Sigmoid colon (tissue), 7 donors: ENCODE measurements at places on chromosomes 3 and 15. TPM values are rescaled to one million over a fixed set of nuclear protein-coding genes. Genes with fewer than 3 reads are reported as not detected.
A peak's percentile ranks its signal among the peaks of the same experiment; 100 is the strongest.

GOLGA8S gene
- not detected for polyA plus RNA-seq

TIGIT gene
- 7.9 TPM for polyA plus RNA-seq

STAC gene
- polyA plus RNA-seq: not detected

CHRM5 gene
- not detected for polyA plus RNA-seq

ALDH1L1 gene
- 8.5 TPM for polyA plus RNA-seq

CKMT1B gene
- 128 TPM for polyA plus RNA-seq

SNURF gene
- 4.4 TPM for polyA plus RNA-seq

FBXW12 gene
- not detected for polyA plus RNA-seq

PLSCR5 gene
- polyA plus RNA-seq: not detected

TM4SF18 gene
- polyA plus RNA-seq: 0.46 TPM

GADL1 gene
- polyA plus RNA-seq: not detected

- H3K27ac ChIP-seq: no peak overlapping the region
- H3K27me3 ChIP-seq: no peaks in the 10 kb centered on the region
- no peaks in the 10 kb centered on the region for H3K4me1 ChIP-seq
- H3K4me3 ChIP-seq: no peak overlapping the region
These were observed 113.9 kb upstream of the MANF start for GRCh38 chr3:51271172-51271571.

DNA sequence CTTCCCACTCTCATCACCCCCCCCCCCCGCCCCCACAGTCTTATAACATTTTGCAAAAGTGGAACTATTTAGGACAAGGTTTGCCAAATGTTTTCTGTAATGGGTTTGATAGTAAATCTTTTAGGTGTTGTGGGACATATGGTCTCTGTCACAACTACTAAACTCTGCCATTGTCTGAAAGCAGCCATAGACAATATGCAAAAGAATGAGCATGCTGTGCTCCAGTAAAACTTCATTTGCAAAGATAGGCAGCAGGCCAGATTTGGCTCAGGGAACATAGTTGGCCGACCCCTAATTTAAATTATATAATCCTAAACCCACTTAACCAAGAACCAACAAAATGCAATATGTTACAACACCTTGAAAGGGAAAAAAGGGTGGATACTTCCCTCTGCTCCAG lies 46.4 kb downstream of the TIPARP start:
- H3K27me3 ChIP-seq: no peaks in the 10 kb centered on the region
- H3K27ac ChIP-seq: no peak overlapping the region
- no peaks in the 10 kb centered on the region for H3K36me3 ChIP-seq
- H3K4me3 ChIP-seq: no peak overlapping the region

DNA sequence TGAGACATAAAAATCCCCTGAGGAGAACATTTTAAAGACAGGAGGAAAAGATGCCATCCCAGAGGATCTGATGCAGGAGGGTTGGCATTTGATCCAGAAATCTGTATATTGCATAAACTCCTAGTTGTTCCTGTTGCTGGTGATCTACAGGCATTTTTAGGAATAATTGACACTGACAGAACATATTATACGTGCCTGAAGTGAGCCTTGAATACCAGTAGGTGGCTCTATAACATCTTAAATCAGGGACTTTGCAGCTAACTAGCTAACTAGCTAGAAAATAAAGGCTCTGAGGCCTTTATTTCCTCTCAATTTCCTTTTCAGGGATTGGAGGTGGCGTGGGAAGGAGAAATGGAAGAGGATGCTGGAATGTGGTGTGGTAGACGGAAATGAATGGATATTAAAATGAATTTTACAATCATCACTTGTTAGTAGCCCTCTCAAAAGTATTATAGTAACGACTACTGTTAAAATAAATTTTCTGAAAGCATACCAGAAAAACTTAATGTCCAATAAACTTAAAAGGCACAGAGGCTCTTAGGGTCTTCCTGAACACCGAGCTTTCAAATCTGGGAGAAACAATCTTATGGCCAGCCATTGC lies 73.8 kb upstream of the ZBED2 start:
- H3K36me3 ChIP-seq: no peaks in the 10 kb centered on the region
- H3K4me3 ChIP-seq: no peak overlapping the region
- DNase-seq: no peak

GRCh38 chr3:127337911-127338531 lies 50.2 kb upstream of the PRR20G start:
- DNase-seq: no peak
- no peak overlapping the region for H3K27ac ChIP-seq
- H3K27me3 ChIP-seq: peaks cover 72% of the 10 kb centered on the region
- no peak overlapping the region for H3K4me3 ChIP-seq

- H3K36me3 ChIP-seq: no peaks in the 10 kb centered on the region
- H3K27ac ChIP-seq: peak overlapping the region; percentile 18
- H3K4me1 ChIP-seq: no peaks in the 10 kb centered on the region
- no peaks in the 10 kb centered on the region for H3K27me3 ChIP-seq
- no peak overlapping the region for H3K4me3 ChIP-seq
- no peak for DNase-seq
These were observed 19.1 kb downstream of the KLHL6 start for GRCh38 chr3:183536238-183536880.

DNA sequence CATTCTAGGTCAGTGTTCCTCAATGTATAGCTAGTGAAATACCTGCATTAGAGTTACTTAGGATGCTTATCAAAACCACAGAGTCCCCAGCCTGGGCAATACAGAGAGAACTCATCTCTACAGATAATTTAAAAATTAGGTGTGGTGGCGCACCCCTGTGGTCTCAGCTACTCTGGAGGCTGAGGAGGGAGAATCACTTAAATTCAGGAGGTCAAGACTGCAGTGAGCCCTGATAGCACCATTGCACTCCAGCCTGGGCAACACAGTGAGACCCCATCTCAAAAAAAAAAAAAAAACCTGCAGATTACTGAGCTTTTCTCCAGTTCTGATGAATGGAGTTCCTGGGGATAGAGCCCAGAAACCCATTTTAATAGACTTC lies 10.1 kb upstream of the MINDY2 start:
- DNase-seq: no peak
- no peak overlapping the region for H3K27ac ChIP-seq
- no peaks in the 10 kb centered on the region for H3K36me3 ChIP-seq
- H3K4me1 ChIP-seq: no peaks in the 10 kb centered on the region

DNA sequence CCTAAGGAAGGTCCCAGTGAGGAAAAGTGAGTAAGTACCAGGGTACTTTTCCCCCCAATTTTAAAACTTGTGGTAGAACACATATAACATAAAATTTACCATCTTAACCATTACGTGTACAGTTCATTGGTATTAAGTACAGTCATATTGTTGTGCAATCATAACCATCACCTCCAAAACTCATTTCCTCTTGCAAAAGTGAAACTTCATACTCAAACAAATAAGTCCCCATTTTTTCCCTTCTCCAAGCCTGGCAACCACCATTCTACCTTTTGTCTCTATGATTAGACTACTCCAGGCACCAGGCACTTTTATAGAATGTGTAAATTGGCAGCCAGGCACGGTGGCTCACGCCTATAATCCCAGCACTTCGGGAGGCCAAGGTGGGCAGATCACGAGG lies 12.2 kb downstream of the PRC1 start:
- H3K4me1 ChIP-seq: no peaks in the 10 kb centered on the region
- no peak for DNase-seq
- no peak overlapping the region for H3K4me3 ChIP-seq
- H3K27ac ChIP-seq: no peak overlapping the region
- no peaks in the 10 kb centered on the region for H3K36me3 ChIP-seq
- no peaks in the 10 kb centered on the region for H3K27me3 ChIP-seq

- DNase-seq: no peak
- H3K27ac ChIP-seq: peak overlapping the region; percentile 36
- peaks cover 21% of the 10 kb centered on the region for H3K4me1 ChIP-seq
- no peaks in the 10 kb centered on the region for H3K36me3 ChIP-seq
These were observed 12.0 kb downstream of the PPM1L start for GRCh38 chr3:160768031-160768430.

- H3K27ac ChIP-seq: no peak overlapping the region
- H3K4me3 ChIP-seq: no peak overlapping the region
- H3K36me3 ChIP-seq: no peaks in the 10 kb centered on the region
- no peaks in the 10 kb centered on the region for H3K27me3 ChIP-seq
- H3K4me1 ChIP-seq: peaks cover 12% of the 10 kb centered on the region
- DNase-seq: no peak
These were observed 1.1 kb downstream of the PLSCR2 start for GRCh38 chr3:146468234-146468633.

- no peak overlapping the region for H3K4me3 ChIP-seq
- H3K36me3 ChIP-seq: no peaks in the 10 kb centered on the region
- H3K27ac ChIP-seq: no peak overlapping the region
- DNase-seq: no peak
- H3K27me3 ChIP-seq: no peaks in the 10 kb centered on the region
- H3K4me1 ChIP-seq: no peaks in the 10 kb centered on the region
These were observed 314.4 kb downstream of the SHQ1 start for GRCh38 chr3:72533591-72534473.

DNA sequence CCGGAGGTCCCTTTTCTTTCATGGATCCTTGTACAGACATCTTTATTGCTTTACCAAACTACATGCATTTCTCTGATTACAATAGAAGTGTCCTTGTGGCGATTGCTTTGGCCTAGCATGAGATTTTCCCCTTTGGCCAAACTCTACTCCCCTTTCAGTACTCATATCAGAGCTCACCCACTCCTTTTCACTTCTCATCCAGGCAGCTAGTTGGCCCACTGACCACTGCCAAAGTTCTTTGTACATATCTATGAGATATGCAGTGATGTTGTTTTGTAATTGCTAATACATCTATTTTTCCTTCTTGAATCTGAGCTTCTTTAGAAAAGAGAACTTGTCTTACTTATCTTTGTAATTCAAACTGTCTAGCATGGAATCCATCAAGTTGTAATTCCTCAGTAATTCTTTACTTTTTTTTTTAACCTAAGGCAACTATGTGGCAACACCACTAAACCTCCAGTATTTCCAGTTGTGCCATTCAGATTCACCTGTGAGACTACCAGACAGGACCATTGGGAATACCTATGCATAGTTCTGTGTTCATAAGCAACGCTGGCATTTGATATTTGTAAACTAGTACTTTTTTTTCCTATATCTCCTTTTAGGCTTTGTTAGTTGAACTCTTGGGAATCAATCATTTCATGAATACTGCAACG lies 39.2 kb downstream of the AADACL2 start:
- H3K4me3 ChIP-seq: no peak overlapping the region
- H3K27ac ChIP-seq: no peak overlapping the region
- no peaks in the 10 kb centered on the region for H3K36me3 ChIP-seq
- no peaks in the 10 kb centered on the region for H3K27me3 ChIP-seq
- H3K4me1 ChIP-seq: peaks cover 12% of the 10 kb centered on the region
- no peak for DNase-seq

DNA sequence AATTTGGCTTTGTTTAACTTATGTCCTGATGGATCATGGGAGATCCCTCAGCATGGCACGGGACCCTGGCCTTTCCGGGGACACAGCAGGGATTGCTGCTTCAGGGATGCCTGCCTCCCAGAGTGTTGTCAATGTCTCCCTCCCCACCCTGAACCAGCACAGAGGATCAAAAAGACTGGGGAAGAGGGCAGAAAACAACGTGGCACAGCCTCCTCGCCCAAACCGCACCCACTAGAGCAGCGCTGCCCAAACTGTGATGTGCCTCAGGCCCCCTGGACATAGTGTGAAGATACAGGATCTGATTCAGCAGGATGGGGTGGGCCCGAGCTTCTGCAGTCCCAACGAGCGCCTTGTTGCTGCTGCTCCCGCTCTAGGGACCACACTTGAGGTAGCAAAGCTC lies 34.5 kb downstream of the SLC6A20 start:
- no peaks in the 10 kb centered on the region for H3K27me3 ChIP-seq
- no peak overlapping the region for H3K4me3 ChIP-seq
- H3K4me1 ChIP-seq: no peaks in the 10 kb centered on the region
- no peak for DNase-seq

DNA sequence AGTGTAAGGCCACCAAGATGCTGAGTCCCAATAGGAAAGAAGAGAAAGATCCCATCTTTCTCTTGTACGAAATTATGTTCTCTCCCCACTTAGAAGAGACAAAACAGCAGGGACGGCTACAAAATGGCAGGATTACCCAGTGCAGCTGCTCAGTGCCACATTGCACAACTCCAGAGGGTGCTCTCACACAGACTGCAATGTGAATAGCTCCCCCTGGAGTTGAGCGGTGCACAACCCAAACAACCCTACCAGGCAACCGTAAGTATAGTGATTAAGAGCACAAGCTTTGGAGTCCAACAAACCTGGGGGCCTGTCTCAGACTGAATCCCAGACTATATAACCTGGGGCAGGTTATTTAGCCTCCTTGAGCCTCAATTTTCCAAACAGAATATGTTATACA lies 3.1 kb upstream of the BHLHE40 start:
- DNase-seq: no peak
- H3K27ac ChIP-seq: peak overlapping the region; percentile 98
- no peak overlapping the region for H3K4me3 ChIP-seq
- H3K4me1 ChIP-seq: peaks cover 17% of the 10 kb centered on the region

- no peak for DNase-seq
- no peaks in the 10 kb centered on the region for H3K36me3 ChIP-seq
- no peak overlapping the region for H3K4me3 ChIP-seq
- no peaks in the 10 kb centered on the region for H3K27me3 ChIP-seq
- no peaks in the 10 kb centered on the region for H3K4me1 ChIP-seq
- H3K27ac ChIP-seq: no peak overlapping the region
These were observed 37.1 kb upstream of the ARNT2 start for GRCh38 chr15:80367094-80367493.

DNA sequence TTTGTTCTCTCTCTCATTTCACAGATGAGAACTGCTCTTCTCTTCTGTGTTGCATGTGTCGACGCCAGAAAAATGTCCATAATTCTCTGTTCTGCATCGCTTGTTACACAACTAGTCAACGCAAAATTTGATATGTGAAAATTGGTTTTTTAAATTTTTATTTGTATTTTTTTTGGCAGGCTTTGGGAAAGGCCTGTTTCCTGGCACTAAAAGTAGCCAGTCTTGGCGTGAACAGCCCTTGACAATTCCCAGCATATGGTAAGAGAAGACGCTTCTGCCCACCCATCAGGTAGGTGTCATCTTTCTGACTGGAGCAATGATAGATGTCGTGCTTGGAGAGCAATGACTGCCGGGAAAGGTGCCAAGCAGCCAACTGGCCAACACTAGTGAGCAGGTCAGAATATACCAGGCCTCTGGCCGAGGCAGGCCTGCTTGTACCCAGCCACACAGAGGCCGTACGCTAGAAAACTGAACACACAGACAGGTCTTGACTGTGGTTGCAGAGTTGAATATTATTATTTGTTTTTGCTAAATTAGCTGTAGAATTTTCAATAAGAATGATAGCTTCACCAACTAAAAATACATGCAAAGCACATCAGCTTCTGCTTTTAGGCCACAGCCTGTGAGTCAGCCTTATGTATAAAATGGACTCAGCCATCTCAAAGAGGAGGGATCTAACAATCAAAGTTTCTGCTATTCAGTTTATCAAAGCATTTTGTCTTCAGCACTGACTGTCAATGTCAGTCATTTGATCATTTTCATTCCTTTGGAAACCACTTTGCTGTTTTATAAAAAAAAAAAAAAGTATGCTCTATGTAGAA lies 837.5 kb downstream of the MCTP2 start:
- H3K4me3 ChIP-seq: no peak overlapping the region
- no peak overlapping the region for H3K27ac ChIP-seq
- DNase-seq: no peak
- no peaks in the 10 kb centered on the region for H3K36me3 ChIP-seq
- H3K4me1 ChIP-seq: no peaks in the 10 kb centered on the region
